Heart right ventricle (tissue), 16 donors: ENCODE measurements at places on chromosomes 11 and 22.
A peak's percentile ranks its signal among the peaks of the same experiment; 100 is the strongest.

GRCh38 chr11:97982512-97982911 is 1038.2 kb upstream of the CNTN5 start:
- DNase-seq: no peak

DNA sequence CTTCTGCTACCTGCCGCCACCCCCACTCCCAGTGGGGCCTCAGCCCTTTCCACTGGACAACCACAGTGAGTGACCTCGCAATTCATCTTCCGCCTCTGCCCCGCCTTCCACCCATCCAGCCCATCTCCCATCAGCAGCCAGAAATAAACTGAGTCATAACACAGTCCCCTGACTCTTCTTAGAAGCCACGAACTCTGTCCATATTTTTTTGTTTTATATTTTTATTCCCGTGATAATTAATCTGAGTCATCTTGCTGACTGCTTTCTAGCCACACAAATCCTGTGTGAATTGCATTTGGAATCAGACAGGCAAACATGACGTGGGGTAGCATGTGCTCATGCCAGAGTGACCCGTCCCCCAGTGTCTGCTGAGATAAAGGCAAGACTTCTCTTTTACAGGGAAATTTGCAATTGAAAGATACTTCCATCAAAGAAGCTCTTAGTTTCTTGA is 7.0 kb downstream of the FADD start:
- no peak for DNase-seq

DNA sequence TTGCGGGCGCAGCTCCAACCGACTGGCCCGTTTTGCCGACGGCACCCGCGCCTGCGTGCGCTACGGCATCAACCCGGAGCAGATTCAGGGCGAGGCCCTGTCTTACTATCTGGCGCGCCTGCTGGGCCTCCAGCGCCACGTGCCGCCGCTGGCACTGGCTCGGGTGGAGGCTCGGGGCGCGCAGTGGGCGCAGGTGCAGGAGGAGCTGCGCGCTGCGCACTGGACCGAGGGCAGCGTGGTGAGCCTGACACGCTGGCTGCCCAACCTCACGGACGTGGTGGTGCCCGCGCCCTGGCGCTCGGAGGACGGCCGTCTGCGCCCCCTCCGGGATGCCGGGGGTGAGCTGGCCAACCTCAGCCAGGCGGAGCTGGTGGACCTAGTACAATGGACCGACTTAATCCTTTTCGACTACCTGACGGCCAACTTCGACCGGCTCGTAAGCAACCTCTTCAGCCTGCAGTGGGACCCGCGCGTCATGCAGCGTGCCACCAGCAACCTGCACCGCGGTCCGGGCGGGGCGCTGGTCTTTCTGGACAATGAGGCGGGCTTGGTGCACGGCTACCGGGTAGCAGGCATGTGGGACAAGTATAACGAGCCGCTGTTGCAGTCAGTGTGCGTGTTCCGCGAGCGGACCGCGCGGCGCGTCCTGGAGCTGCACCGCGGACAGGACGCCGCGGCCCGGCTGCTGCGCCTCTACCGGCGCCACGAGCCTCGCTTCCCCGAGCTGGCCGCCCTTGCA is 1.0 kb downstream of the FJX1 start:
- DNase-seq: peak; percentile 30

- no peak for DNase-seq
Observed at GRCh38 chr11:70080763-70081162, 2.6 kb downstream of the ANO1 start.

GRCh38 chr11:76680518-76681425 is 10.2 kb upstream of the LRRC32 start:
- DNase-seq: peak; percentile 87

GRCh38 chr11:123480290-123480815 is 50.3 kb downstream of the GRAMD1B start:
- DNase-seq: no peak

DNA sequence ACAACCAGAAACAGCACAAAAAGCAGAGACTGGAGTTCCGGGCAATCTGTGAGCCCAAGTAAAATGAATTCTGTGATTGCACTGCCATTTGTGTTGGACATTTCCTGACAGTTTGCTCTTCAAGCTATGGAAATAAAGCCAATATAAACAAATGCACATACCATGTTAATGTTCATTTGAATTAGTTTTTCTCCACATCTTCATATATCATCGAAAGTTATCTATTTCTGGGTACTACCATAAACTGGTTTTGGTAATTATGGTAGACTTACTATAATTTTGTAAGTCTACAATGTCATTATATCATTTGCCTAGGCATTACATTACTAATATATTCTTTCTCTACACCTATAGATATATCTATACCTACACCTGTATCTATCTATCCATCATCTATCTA is at the start of gene OR5M11:
OR5M11 (minus strand) TSS at position 101 of the 400 bp plus-strand sequence; CDS start at position 101, 0 bp downstream.
- no peak for DNase-seq

DNA sequence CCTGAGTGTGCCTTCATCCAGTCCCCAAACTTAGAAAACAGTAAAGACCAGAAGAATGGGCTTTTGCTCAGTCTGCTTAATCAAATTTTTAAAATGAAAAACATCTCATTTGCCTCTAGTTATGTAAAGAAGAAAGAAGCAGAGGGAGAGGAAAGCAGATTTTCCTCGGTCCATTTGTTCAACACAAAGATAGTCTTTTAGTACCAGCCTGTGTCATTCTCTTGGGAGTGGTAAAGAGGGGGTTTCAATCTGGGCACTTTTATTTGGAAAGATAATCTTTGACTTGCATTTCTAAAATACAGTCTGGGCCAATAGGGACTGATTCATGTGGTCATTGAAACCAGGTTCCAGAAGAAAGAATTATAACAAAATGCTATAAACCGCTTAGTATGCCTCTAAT is 29.5 kb downstream of the KREMEN1 start:
- DNase-seq: no peak

DNA sequence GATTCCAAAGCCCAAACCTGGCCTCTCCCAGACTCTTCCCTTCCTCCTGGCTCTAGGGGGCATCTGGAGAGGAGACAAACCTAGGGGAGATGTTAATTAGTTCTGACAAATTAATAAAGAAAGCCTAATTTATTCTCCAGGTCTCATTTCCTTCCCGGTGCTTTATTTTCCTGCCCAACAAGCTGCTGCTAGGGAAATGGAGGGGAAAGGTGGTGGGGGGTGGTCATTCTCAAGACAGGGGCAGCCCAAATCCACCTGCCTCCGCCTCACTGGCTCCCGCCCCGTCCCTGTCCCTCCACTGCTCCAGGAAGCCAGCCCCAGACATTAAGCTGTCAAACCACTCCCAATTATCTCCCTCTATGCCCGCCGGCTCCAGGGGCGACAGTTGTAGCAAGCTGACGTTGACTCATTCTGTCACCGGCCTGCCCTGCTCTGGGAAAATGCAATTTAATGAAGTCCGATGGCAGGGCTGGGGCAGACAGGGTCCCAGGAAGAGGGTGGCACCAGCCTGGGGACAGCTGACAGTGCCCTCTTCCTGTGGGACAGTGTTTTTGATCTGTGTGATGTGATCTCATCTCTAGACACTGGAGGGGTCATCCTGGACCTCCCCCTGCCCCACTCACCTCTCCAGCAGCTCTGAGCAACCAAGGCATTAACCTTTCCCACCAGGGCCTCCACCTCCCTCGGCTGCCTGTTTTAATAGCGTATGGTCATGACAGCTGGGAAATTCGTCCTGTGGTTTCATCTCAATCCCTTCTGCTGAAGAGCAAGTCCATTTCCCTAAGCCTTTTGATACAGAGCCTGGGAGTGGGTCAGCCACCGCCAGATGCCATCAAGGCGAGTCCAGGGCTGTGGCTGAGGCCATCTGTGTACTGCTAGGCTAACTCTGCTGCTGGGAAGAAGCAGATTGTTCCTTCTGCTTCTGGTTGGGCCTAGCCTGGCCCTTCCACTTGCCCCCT is 27.1 kb downstream of the NECTIN1 start:
- DNase-seq: no peak

GRCh38 chr22:36701965-36702621 is 1.5 kb downstream of the CACNG2 start:
- no peak for DNase-seq

- no peak for DNase-seq
Observed at GRCh38 chr11:120034881-120035630, 102.9 kb downstream of the TRIM29 start.

- no peak for DNase-seq
Observed at GRCh38 chr22:43477966-43478365, 66.2 kb downstream of the MPPED1 start.

- no peak for DNase-seq
Observed at GRCh38 chr11:72220696-72221363, 3.7 kb upstream of the INPPL1 start.

- DNase-seq: no peak
Observed at GRCh38 chr11:125079878-125080530, 16.9 kb downstream of the SLC37A2 start.

GRCh38 chr11:121645596-121645995 is 192.8 kb upstream of the SORL1-AS1 start:
- no peak for DNase-seq

GRCh38 chr11:116703421-116703820 is 69.4 kb downstream of the BUD13 start:
- no peak for DNase-seq

- DNase-seq: no peak
Observed at GRCh38 chr11:13368041-13368446, 90.5 kb downstream of the BMAL1 start.

DNA sequence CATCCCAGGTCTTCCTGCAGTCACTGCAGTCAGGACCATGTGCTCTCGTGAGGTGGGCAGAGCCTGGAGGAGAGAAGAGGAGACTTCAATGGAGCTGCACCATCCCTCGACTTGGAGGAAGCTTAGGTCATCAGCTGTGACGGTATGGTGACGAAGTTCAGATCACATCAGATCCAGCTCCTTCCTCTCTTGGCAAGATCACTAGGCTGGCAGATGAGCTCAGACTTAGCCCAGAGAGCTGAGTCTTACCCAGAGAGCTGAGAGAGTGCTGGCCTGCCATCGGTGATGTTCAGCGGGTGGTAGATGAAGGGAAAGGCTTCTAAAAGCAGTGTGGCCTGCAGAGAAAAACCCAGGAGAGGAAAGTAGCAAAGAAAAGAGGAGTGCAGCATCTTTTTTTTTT is 1.8 kb upstream of the SLC15A3 start:
- DNase-seq: no peak

- DNase-seq: no peak
Observed at GRCh38 chr22:42768385-42769035, 47.8 kb upstream of the A4GALT start.

DNA sequence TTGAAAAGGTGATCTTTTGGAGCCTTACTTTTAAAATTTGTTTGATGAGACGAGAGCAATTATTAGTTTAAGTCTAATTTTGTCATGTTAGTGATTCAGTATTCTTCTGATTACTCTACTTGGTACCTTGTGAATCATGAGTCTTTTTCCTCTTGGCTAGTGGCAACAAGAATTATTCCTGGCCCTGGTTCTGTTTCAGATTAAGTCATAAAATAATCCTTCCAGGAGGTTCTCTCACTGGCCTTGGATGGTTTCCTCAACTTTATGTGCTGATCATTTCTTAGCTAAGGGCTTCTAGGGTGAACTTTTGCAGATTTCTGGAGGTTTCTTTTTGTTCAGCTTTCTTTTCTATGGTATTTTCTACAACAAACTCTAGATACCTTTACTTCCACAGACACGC is 741.8 kb upstream of the LUZP2 start:
- DNase-seq: no peak
